ENCODE measurements at places on chromosomes 13 and 19.

GRCh38 chr13:58085819-58086218 is 454.3 kb downstream of the PCDH17 start:
- no peak for DNase-seq

GRCh38 chr13:97976610-97977521 is 23.4 kb downstream of the IPO5 start:
- peak; percentile 36 for DNase-seq

DNA sequence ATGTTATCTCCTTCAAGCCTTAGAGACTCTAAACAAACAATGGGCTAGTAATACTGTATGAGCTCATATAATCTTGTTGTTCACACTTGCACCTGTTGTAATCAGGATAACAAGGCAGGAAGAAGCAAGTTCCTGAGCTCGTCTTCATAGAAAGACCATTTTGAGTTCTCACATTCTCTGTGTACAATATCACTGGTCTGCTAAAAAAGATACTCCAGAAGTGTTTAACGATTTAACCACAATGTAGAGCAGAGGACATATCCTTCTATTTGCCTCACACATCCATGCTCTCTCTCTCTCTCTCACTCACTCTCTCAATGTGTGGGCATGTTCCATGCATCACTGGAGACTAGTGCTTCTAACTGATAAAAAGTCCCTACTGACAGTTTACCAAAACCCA is 122.9 kb downstream of the MIPEP start:
- no peak for DNase-seq

DNA sequence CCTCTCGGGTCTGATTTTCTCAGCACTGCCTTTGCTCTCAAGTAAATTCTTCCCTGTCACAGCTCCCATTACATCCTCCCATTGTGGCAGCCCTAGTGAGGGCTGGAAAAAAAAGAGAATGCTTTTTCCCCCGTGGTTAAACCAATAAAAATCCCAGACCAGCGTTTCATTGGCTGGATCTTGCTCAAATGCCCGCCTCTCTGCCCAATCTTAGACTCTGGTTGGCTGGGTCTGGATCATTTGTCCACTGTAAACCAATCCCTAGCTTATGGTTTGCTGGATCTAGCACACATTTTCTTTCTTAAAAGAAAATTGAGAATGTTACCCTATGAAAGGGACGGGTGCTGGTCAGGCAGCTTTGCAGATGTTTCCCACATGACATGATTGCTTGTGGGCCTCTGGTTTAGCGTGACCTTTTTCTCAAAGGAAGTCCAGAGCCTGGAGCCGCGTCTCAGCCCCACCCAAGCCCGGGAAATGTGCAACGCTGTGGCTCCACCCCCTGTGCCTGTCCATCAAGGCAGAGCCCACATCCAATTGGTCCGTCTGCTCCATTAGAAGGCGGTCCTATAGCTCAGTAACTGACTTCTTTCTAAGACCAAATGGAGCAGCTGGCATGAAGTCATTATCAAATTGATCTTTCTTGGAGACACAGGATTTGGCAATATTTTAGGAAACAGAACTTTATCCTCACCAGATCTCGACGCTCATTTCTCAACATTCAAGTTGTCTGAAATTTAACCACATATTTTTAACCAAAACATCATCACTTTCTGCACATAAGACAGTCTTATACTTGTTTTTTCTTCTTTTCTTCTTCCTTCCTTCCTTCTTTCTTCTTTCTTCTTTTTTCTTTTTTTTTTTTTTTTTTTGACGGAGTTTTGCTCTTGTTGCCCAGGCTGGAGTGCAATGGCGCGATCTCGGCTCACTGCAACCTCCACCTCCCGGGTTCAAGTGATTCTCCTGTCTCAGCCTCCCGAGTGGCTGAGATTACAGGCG is 2.6 kb upstream of the MCEMP1 start:
- DNase-seq, result no peak

DNA sequence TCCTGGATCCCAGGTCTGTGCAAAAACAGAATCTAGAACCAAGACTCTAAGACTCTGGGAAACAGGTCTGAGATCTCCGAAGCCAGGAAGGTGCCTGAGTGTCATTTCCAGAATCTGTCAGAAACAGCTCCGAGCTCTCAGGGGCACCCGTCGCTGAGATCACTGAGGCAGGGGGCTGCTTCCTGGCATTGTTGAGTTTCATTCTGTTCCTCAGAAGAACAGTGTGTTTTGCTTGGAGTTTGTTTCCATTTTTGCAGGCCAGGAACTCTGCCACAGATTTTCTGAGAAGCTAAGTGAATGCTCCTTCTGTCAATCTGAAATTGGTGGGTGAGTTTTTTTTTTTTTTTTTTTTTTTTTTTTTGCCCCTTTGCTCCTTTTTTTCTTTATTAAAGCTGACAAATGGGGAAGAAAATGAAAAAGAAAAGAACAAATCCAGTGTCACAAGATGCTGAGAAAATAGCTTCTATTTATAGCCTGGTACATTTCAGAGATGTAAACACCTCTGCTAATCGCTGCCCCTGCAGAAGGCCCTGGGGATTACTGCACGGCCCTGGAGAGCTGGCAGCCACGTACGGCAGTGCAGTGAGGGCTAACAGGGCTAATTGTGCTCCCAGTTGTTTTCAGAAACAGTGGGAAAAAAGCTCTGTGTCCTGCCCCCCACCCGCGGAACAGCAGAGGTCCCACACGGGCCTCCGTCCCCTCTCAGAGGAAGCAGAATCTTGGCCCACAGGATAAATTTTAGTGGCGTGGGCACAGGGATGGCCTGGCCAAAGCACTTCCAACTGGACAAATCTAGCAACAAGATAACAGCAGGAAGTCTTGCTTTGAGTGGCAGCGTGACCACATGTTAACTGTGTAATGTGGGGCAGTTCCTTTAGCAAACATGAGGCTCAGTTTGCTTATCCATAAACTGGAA is 237.6 kb upstream of the IRS2 start:
- no peak for DNase-seq

- no peak for DNase-seq
Observed at GRCh38 chr13:112586334-112586960, 1.5 kb downstream of the TUBGCP3 start.

DNA sequence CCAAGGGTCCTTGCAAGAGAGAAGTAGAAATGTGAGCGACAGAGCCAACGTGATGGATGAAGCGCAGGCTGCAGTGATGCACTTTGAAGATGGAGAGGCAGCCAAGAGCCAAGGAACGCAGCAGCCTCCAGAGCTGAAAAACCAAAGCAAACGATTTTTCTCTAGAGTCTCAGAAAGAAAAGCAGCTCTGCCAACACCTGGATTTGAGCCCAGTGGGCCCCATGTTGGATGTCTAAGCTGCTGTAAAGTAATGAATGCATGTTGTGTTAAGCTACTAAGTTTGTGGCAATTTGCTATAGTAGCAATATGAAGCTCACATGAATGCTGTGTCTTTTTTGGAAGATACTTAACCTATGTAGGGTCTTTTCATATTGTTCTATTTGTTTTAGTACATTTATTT is 894.3 kb downstream of the EFNB2 start:
- DNase-seq, result no peak

- no peak for DNase-seq
Observed at GRCh38 chr13:37138926-37139325, 33.5 kb upstream of the CSNK1A1L start.

DNA sequence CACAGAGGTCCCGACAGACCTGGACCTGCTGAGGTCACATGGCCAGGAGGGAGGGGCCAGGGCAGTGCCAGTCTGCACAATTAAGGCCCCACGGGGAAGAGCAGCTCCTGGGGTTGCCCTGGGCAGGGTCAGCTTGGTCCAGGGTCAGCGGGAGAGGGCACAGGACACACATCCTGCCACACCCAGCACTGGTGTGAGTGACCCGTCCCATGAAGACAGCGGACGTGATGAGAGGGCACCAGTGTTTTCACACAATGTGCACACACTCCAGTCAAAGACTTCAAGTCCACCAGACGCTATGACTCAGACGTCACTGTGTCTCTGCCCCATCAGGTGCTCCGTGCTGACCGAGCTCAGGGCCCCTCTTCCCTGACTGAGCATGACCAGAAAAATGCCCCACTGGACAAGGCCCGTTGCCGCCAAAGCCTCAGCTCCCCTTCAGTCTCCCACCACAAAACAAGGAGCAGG is 4.2 kb downstream of the TMEM259 start:
- DNase-seq, result no peak

DNA sequence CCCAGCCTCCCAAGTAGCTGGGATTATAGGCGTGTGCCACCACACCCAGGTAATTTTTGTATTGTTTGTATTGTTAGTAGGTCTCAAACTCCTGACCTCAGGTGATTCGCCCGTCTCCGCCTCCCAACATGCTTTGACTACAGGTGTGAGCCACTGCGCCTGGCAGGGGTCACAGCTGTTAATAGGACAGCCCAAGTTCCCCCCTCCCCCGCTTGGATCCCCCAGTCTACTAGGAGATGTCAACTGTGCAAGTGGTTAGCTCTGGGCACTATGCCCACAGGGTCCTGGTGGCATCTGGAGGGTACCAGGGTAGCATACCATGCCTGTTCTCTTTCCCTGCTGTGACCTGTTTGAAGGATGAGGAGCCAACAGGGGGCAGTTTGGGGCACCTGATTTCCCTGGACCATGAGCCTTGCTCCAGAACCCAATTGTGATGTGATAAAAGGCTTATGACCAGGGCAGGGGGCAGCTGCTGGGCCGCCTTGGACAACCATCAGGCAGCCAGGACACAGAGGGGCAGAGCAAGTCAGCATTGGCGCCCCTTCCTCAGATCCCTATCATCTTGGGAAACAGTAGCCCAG is at the start of gene TSPAN16:
Gene TSPAN16 (plus strand): TSS at position 496 of the 581 bp plus-strand sequence. CDS start 138 bp downstream, outside the sequence.
- DNase-seq, result no peak

DNA sequence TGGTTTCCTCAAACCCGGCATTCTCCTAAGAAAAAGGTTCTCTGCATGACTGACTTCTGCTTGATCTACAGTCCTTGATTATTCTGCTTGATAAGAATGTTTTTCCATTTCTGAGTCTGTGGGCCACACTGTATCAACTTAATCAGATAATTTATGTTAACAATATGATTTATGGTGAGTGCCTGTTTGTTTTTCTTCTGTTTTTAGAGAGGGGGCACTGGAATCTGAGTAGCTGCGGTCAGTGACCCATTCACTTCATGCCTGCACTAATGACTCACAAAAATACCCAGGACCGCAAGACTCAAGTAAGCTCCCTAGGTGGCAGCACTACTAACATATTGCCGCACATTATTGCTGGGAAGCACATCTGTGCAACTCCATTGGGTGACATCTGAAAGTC is 542.3 kb upstream of the ATXN8OS start:
- DNase-seq, result no peak

DNA sequence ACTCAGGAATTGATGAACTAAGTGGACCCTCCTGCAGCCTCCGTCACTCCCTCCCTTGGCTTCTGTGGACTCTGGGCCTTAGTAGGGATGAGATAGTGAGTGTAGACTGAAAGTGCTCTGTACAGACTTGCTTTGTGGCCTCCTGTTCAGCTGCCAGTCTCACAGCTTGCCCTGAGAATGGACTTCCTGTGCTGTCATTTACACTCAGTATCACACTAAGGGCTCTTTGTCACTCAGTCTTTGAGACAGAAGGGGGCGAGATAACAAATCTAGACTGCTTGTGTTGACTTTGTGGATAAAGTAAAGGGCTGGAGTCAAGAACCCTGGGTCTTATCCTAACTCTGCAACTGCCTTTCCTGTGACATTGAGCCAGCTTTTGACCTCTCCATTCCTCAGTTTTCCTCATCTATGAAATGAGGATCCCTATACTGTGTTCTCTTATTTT is 21.0 kb upstream of the SPRY2 start:
- DNase-seq, result no peak

DNA sequence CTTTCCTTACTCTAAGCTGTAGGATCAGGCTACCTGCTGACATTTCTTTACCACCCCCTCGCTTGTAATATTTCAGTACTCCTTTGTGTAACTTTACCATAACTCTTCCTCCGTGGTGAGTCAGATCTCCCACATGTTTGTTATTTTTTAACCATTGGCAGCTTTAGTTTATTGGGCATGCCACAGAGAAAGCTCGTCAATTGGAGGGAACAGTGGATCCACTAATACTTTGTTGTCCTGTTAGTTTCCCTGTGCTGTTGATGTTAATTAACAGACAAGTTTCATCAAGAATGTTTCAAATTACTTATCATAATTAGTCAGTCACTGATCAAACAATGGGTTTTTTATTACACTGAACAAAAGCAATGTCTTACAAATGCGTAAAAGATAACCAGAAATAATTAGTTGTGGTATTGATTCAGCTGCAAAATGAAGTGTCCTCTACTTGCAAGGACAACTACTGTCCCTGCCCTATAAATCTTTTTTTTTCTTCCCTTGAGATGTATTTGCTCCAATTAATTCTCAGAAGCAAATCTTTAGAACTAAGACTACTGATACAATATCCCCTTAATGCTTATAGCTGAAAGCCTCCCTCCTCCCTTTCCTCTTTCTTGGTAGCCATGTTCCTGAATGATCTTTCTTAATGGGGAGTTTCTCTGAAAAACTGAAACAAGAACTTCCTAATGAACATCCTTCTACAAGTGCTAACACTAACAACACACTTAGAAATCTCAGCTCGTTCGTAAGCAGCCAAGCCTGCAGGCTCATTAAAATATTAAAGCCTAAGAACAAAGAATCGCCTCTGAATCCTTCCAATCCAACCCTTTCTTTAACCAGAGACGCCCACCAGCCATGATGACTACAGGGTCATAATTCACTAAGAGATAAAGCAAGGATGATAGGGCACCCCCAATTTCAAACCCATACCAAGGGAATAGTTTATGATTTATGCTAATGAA is 22.2 kb downstream of the EFNB2 start:
- DNase-seq, result no peak

DNA sequence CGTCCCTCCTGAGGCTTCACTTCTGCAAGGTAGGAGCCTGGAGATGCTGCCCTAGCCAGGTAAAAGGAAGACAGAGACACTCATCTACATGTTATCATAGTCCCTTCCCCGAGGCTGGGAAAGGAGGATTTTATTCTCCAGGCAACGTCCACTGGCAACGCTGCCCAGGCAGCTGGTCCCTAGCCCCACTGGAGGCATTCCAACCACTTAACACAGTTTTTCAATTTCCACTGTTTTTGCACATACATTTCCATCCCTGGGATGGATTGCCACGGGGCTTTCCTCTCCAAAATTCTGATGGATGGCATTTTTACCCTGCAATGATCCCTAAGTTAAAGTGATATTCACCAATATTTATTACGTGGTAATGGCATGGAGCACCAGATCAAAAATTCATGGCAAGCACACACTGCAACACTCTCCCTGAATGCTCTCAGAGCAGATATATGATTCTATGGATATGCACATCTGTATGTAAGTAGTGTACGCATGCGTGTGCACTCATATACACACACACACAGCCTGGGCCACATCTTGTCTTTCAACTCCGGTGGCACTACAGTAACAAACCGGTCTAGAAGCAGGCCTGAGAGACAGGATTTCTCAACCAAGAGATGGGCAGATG is 322.3 kb upstream of the TSHZ3 start:
- DNase-seq, result no peak

Data from CD4-positive, alpha-beta memory T cell (primary cell).